ENCODE measurements at places on chromosomes 6 and 20.
A peak's percentile ranks its signal among the peaks of the same experiment; 100 is the strongest.

DNA sequence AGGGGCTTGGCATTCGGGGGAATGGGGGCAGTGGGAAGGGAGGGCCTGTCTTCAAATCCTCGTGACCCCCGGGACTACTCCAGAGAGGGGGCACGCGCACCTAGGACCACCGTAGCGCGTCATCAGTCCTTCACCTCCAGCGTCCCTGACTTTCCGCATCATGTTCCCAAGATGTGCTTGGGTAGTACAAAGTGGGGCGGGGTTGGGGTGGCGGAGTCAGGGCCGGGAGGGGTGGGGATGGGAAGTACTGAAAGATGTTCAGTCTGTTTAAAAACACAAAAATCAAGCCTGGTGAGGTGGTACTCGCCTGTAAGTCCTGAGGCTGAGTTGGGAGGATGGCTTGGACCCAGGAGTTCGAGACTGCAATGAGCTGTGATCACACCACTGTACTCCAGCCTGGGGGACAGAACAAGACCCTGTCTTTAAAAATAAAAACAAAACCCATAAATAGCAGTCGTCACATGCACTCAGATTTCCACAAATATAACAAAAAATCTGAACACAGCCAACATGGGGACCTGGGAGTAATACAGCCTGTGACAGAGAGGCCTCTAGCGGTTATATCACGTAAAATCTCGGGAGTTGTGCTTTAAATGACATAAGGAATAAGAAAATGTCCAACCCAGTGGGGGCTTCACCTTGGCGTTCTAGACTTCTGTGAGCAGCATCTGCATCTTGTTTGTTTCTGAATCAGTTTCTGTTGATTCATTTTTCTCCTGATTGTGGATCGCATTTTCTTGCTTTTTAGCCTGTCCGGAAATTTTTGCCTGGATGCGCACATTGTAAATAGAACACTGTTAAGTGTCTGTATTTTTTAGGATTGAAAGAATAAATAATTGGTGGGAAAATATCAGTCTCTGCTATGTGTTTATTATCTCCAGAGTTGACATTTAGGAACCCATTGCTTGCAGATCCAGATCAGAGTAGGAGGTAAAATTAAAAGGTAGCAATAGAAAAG, 698 bp upstream of the LRP11 start:
- DNase-seq: peak; percentile 58

DNA sequence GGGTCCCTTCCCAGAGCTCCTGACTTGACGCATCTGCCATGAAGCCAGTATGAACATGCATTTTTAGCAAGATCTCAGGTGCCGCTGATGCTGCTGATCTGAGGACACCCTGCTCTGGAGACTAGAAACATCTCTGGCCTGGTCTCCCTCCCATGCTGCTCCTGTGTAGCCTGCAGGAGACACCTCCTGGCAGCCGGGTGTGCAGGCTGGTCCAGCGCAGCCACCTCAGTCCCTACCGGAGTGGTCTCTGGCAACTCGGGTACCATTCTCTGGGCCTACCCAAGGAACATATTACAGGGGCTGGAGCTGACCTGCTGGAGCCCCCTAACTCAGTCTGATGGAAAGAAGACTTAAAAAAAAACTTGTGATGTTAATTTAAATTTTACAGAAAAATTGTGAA, 20.1 kb downstream of the PHACTR3 start:
- DNase-seq: no peak

GRCh38 chr20:54347166-54347833, 128.1 kb upstream of the DOK5 start:
- DNase-seq: no peak

DNA sequence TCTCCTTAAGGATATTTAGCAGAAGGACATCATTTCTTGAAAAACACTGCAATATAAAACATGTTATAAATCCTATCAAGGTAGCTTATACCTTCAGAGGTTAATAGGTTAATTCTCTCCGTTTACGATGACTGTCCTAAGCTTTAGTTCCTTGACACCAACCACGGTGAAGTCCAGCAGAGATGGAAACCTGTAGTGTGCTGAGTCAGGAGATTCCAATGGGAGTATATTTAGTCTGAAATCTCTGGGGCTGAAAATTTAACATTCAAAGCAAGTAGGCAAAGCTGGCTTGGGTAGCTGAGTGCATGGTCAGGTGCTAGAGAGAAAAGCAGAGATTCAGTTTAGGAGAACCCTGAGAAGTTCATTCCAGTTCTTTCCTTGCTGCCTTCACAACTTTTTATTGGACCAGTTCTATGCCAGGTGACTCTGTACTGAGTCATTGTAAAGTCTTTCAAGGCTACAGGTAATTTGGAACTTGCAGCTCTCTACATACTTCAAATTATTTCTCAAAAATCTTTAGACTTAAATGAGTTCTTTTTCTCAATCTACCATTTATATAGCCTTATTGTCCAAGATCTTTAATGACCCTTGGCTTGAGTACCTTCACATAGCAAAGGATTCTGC, 1009.4 kb upstream of the FLRT3 start:
- no peak for DNase-seq

GRCh38 chr6:124670801-124671200, 291.4 kb upstream of the RNF217 start:
- DNase-seq: peak; percentile 53

GRCh38 chr6:162055365-162055764, 672.2 kb downstream of the PRKN start:
- DNase-seq: no peak

DNA sequence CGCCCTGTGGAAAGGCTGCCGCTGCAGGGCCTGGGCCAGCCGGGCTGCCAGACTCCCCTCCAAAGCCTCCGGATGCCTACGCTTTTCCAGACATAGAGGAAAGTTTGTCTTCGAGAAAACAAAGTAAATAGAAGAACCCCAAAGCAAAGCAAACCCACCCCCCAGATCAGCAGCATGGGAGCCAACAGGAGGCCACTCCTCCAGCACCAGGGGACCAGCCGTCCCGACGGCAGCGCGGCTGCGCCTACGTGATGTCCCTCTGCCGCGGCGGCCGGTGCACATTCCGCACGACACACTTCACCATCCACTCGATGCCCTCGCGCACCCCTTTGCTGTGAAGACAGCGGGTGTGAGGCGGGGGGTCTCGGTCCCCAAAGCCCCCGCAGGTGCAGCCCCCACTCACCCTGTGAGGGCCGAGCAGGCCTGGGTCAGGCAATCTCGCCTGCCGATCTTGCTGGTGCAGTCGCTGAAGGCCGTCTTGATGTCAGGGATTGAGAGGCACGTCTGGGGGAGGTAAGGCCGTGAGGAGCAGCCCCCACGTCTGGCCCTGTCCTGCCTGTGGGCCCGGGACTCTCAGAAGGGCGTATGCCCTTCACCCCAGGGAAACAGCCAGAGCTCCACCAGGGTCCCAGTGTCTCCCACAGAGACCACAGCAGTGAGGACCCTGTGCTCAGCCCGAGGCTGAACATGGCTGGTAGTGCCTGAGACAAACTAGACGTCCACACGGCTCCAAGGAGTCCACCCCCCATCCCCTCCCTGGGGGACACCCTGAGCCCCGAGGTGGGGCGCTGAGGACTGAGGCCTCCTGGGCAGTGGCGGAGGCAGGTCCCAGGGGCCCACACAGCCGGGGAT, 4.0 kb downstream of the TNFRSF6B start:
- no peak for DNase-seq

GRCh38 chr6:152100183-152100618, 292.7 kb downstream of the ESR1 start:
- no peak for DNase-seq

DNA sequence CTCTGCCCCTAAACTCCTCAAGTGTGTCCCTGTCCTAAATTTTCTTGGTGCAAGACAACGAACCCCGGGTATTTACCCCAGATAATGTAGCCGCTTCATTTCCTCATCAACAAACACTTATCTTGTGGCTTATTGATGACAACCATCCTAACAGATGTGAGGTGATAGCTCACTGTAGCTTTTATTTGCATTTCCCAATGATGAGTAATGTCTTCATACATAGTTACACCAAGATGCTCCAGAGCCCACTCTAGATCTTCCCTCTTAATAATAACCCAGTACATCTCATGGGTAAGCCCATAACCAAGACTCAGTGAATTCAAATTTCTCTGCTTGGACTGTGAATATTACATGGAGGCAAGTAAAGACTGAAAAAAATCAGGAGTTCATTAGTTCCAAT, 48.2 kb upstream of the BEND6 start:
- no peak for DNase-seq

GRCh38 chr6:43924222-43924702, 154.3 kb downstream of the VEGFA start:
- DNase-seq: no peak

- no peak for DNase-seq
Observed at GRCh38 chr20:35942243-35942642, 12.1 kb downstream of the SCAND1 start.

GRCh38 chr6:166021429-166021828, 146.2 kb downstream of the TBXT start:
- no peak for DNase-seq

DNA sequence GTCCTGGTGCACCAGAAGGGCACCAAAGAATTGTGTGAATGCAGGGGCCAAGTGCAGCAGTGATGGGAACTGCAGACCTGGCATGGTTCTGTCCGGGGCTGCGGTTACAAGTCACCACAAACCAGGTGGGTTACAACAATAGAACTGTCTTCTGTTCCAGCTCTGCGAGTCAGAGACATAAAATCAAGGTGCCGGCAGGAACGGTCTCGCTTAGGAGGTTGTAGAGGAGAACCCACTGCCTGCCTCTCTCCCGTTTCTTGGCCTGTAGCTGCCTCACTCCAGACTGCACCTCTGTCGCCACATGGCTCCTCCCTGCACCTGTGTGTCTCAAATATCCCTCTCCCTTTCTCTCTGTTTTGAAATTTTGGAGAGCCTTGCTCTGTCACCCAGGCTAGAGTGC, 143.3 kb downstream of the TAF4 start:
- no peak for DNase-seq

DNA sequence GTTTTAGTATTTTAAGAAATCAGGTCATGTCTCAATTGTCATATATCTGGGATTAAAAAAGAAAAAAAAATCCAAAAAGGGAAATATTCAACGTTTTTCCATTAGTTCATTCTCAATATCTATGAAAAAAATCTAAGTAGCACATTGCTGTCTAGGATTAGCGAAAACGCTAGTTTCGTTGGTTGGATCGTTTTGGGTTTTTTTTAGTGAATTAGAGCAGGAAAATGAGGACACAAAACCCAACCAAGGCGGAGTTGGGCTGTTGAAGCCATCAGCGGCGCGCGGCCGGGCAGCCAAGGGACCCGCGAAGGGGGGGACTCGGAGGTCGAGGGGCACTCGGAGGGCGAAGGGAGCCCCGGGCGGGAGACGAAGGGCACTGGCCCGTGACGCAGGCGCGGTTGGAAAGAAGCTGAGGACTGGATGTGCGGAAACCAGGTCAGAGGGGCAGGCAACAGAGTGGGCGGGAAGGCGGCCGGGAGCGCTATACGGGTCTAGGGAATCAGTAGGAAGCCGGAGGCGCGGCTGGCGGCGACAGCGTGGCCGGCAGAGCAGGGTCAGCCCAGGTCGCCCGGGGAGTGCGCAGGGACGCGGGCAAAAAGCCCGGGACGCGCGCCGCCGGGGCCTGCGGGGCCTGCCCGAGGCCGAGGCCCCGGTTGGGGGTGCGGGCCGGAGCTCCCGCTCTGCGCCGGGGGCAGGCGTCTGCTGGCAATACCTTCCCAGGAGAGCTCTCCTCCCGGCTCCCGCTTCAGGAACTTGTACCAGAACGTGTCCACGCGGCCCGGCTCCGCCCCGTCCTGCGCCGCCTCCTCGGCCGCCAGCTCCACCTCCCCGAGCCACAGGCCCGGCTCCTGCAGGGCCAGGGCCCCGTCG, 599 bp downstream of the EPM2A start:
- DNase-seq: peak; percentile 34

DNA sequence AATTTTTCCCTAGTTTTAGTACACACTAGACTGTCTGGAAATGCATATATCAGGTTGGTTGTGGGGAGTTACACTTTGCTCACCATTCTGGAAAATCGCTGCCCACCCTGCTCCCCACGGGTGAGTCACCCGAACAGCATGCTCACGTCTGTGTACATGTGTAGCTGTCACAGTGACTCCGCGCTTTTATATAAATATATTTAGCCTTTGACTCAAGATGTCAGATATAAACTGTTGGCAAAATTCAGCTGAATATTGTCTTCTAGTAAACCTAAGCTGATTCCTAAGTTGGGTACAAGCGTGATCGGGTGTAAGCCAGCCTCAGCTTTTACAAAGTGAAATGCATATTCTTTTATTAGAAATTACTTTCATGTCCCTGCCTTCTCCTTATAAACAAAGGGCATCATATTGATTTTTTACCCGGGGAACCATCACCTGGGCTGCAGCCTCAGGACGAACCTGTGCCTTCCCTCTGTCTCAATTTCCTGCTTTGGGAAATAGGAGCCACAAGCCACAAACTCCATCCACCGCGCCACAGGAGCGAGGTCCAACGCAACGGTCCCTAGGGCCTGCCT, 4.3 kb downstream of the SDCBP2 start:
- DNase-seq: no peak

- DNase-seq: no peak
Observed at GRCh38 chr6:139732451-139732850, 358.0 kb upstream of the CITED2 start.

DNA sequence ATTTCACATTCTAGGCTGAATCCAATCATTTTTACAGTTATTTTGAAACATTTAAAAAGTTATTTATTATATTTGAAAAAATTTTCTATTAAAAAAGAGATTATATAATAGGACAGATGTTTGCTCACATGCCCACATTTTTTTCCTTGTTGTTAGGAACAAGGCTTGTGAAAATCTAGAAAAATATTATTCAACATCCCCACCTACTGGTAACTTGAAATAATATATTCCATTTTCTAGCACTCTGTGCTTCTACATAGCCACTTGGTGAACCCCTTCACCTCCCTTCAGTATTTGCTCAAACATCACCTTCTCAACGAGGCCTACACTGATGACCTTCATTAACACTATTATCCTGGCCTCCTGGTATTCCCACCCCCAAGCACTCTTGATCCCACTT, 18.3 kb upstream of the GPRC6A start:
- DNase-seq: no peak

DNA sequence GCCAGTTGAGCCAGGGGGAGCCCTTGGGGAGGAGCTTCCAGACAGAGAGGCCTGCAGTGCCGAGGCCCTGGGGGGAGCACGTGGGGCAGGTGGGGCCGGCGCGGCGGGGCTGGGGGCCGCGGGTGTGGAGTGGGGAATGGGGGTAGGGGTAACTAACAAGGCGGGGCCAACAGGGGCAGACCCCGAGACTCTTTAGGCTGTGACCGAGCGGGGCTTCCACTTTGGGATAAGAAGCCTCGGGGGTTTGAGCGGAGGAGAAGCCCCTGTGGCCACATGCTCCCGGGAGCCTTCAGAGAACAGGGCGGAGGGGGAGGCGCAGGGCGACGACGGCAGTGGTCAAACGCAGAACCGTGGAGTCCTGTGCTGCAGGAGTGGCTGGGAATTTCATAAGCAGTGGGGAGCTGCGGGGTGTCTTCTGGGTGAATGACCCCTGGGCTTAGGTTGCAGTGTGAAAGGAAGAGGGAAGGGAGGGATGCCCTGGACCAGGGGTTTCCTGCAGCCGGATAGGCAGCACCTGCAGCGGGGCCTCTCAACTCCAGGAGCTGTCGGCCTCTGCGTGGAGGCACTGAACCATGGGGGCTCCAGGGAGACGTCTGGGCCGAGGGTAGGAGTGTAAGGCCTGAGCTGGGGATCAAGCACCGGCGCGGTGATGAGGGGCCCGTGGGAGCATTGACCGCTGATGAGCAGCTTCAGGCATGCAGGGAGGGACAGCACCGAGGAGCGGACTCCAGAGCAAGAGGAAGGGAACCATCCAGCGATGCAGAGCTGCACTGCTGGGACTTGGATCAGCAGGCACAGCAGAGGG, 121.0 kb downstream of the SYNDIG1 start:
- DNase-seq: no peak

- DNase-seq: no peak
Observed at GRCh38 chr6:112906726-112907125, 559.6 kb downstream of the RFPL4B start.

GRCh38 chr6:119533603-119534279, 184.2 kb upstream of the MAN1A1 start:
- DNase-seq: no peak

All from NCI-H1436 treated with DMSO at 0.1 percent for 48 hours (cell line).